H9 (cell line): ENCODE measurements at places on chromosomes 11 and 22. TPM values are rescaled to one million over a fixed set of nuclear protein-coding genes. Genes with fewer than 3 reads are reported as not detected.

DNA sequence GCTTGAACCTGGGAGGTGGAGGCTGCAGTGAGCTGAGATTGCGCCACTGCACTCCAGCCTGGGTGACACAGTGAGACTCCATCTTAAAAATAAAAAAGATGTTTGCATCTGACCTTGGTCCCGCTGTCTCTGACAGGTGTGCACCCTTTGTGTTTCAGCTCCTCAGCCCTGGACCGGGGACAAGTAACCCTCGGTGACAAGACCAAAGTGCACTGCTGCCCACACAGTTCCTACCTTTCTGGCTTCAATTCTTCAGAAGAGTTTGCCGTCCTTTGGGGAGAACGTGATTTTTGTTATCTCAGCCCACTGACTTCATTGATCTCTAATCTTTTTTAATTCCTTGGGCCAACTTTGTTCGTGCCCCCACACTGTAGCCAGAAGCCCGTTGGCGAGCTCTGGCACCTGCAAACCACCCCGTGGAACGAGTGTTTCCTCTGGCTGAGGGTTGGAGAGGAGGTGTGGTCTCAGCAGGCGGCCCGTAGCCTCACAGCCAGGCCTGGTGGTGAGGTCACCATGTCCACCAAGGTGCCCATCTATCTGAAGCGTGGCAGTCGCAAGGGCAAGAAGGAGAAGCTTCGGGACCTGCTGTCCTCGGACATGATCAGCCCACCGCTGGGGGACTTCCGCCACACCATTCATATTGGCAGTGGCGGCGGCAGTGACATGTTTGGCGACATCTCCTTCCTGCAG lies 5.9 kb downstream of the CDC42EP2 start:
- no peak for DNase-seq

The LDHAL6A gene
- total RNA-seq = not detected in 2 replicates

DNA sequence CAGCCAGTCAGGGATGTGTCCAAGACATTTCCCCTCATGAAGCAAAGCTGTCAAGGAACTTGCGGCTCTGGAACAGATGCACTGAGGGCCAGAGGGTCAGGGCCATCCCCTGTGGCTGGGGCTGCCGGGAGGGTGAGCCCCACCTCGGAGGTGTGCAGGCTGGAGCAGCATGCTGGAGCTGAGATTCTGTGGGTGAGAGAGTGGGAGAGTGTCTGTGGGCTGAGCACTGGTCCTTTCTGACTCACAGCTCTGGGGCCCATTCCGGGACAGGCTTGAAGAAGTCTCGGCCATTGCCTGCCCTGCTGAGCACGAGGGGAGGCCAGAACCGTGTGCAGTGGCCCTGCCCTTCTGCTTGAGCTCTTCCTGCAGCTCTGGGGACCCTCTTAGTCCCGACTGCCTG lies 2.1 kb downstream of the OMP start:
- DNase-seq = no peak

- DNase-seq = no peak
These were observed 288.1 kb downstream of the ETS1 start for GRCh38 chr11:128299132-128299726.

DNA sequence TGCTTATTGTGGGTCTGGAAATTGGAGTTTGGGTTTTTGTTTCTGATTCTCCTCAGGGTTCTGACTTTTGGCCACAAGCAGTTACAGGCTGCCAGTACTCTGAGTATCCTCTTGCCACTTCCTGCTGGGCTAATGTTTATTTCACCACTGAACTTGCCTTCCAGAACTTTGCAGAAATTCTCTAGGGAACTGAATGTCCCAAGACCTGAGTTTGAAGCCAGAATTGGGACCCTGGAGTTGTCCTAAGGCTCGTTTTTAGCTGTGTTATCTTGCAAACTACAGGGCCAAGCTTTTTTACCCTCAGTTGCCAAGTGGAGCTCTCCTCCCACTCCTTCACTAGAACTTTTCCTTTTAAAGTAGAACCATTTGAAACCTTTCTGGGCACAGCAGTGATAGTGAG lies 89.9 kb downstream of the FAT3 start:
- DNase-seq = no peak

GRCh38 chr11:46363455-46364005 lies 16.3 kb downstream of the DGKZ start:
- DNase-seq = no peak

DNA sequence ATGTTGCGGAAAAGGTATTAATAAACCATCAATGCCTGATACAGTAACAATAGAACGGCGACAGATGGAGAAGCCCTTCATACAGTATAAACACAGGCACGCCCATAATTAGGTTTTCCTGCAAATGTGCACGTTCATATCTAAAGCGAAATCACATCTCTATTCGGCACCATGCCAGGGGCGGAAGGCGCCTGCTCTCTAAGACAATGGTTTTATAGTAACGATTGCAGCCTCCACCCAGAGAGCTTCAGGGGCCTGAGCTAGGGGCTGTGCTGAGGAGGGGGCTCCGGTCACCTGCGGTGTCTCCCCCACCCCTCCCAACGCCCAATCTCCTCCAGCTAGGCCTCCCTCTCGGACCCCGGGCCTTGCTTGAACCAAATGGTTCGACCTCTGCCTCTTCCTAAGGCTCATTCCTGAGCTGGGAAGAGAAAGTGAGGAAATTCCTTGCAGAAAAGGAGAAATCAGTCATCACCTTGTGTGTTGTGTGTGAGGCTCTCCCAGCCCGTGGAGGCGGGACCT lies 9.6 kb downstream of the KRTAP5-5 start:
- no peak for DNase-seq

The KIRREL3 gene
- 0.09 and 0.17 TPM in 2 replicates for total RNA-seq

DNA sequence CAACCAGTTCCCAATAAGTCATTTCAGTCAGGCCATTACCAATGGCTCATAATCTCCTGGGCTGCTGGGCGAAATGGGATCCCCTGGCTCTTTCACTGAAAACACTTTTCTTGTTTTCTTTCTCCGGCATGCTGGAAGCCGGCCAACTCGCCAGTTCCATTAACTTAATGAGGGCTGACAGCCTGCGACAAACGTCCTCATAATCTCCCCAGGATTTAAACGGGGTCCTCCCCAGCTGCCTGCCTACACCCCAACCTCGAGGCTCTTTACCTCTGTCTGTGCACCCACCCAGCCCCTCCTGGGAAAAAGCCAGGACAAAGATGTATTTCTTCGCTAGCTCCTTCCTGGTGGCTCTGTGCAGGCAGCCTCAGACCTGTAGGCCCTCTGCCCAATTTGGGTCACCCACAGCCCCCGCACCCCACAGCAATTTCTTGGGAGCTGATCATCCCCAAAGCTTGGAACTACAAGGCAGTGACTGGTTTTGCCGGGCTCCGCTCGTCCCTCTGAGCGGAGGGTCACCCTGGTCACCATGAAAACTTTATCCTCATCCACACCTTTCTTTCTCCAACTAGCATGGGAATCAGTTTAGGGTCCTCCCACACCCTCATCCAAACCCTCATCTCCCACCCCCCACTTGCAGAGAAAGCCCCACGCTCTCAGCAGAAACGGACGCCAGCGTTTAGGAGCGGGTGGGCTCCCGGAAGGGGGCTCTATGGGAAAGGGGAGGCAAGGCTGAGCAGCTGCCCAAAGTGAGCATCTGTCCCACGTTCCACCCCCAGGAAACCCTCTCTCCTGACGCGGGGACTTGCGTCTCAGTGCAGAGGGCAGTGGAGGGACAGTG lies 51.1 kb upstream of the KCNQ1OT1 start:
- DNase-seq = no peak

GRCh38 chr11:82858556-82859091 lies 41.6 kb downstream of the PRCP start:
- no peak for DNase-seq

DNA sequence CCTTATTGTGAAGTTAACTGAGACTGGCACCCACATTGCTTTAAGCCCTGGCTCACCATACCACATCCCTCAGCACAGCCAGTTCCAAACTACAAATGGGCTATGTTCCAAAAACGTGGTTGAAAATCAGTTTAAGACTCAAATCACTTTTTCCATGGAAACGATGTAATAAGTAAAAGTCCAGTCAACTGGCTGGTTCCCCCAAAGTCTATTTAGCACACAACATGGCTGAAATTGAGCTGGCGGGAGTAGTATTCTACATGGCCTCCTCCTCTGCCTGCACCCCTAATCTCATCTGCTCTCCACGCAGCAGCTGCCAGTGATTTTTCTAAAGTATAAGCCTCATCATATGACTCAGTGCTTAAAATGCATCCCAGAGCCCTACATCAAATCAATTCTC lies 40.9 kb upstream of the BIRC3 start:
- DNase-seq = no peak

DNA sequence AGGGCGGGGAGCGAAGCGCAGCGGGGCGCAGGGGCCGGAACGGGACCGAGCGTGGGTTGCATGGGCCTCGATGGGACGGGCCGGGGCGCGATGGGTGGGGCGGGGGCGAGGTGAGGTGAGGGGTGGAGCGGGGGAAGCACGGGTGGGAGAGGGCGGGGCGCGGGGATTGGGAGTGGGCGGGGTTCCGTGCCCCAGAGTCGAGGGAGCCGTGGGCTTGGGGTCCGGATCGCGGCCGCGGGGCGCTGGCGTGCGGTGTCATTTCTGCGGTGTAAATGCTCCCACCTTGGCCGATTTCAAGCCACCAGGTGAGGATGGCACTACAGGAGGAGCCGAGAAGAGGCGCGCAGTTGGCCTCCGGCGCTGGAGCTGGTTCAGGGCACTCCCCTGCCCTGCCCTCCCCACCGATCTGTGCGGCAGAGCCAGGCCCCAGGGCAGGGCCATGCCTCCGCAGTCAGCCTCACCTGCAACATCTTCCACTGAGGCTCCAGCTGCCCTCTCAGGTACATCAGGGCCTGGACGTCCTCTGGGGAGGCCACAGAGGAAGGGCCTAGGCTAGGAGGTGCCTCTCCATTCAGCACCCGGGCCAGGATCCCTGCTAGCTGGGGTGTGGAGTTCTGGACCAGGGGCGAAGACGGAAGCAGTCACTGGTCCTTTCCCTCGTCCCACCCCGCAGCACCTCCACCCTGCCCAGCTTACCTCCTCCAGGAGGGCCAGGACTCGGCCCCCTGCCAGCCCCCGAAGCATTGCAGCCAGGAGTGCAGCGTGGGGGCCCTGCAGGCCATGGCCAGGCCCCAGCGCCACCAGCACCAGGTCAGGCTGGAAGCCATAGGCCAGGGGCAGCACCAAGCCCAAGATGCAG lies 620 bp upstream of the TUBGCP6 start:
- DNase-seq = no peak

The TREH gene
- total RNA-seq = not detected in 2 replicates

The OR6T1 gene
- not detected in 2 replicates for total RNA-seq

DNA sequence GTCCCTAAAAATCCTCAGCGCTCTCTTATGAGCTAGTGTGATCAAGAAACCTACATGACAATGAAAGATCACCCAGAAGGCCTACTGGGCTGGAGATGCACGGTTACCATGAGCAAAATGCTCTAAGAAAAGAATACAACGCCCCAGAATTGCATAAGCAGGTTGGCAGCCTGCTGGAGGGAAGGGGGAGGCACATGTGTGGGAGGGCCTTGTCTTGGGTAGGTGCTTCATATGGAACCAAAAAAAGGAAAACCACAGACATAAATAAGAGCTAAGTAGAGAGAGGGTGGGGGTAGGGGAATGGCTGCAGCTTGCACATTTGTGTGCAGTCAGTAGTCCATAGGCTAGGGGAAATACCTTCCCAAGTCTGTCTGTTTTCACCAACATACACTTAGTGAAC lies 2.8 kb downstream of the SIAE start:
- DNase-seq = no peak

GRCh38 chr11:78533399-78533798 lies 41.3 kb downstream of the NARS2 start:
- no peak for DNase-seq

- DNase-seq = no peak
These were observed 18.2 kb downstream of the CPSF7 start for GRCh38 chr11:61411589-61411988.

The NXPE1 gene
- not detected in 2 replicates for total RNA-seq

DNA sequence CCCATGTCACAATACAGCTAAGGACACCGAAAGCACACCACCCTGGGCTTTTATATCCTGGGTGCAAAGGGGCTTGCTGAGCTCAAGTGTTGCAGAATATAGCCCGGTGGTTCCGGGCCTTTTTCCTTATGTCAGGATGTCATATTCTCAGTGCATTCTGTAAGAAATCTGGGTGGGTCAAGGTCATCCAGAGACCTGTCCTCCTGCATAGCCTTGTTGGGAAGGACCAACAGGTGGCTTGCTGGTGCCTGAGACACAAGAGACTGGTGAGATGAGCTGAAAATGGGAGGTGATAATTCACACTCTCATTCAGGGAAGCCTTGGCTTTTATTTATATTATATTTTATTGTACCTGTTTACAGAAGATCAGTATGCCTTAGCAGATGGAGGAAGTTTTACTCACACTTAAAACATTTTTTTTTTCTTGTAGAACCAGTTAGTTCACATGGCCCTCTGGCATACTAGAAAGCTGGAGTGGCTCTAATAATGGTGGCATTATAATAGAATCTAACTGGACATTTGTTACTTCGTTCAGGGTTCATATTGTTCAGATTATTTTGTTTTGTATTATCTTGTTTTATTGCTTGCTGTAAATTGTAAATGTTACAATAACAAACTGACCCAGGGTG lies 14.6 kb upstream of the TMEM123 start:
- DNase-seq = no peak

DNA sequence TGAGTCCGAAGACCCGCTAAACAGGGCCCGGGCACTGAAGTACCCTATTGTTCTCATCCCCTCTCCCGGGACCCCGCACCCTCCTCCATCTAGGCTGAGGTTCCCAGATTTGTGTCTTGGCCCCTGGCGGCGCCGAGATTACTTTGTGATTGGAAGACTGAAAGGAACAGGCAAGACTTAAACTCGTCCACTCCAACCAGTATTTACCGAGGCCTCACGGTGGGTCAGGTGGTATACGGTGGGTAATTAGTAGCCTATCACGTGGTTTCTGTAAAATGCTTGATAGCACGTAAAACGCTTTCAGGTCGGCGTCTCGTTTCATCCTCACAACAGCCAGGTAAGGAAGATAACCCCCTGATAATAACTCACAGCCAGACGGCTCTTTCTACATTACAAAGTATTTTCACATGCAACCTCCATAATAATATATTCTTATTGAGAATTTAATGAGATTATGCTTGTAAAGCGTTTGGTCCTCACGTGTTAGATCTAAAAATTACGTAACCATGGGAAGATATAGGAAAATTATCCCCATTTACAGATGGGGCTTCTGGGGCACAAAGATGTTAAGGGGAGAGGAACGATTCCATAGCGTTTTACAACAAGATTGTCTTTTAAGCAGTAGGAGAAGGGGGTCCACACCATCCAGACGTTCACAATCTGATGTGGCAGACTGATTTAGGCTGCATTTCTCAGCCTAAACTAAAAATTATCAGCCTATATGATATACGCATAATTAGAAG lies 642 bp upstream of the PIK3C2A start:
- peak; percentile 79 for DNase-seq

The HMOX1 gene
- 22.7 and 25.7 TPM in 2 replicates for total RNA-seq

The KCNA4 gene
- not detected in 2 replicates for total RNA-seq
